ENCODE measurements at places on chromosomes 3 and 15.

GRCh38 chr3:21140785-21141184 is 610.2 kb downstream of the ZNF385D start:
- DNase-seq: peak; percentile 3

- DNase-seq: peak; percentile 48
These were observed 34.5 kb downstream of the KLF13 start for GRCh38 chr15:31360843-31361763.

GRCh38 chr15:89179966-89180875 is 41.2 kb downstream of the RLBP1 start:
- DNase-seq: no peak

DNA sequence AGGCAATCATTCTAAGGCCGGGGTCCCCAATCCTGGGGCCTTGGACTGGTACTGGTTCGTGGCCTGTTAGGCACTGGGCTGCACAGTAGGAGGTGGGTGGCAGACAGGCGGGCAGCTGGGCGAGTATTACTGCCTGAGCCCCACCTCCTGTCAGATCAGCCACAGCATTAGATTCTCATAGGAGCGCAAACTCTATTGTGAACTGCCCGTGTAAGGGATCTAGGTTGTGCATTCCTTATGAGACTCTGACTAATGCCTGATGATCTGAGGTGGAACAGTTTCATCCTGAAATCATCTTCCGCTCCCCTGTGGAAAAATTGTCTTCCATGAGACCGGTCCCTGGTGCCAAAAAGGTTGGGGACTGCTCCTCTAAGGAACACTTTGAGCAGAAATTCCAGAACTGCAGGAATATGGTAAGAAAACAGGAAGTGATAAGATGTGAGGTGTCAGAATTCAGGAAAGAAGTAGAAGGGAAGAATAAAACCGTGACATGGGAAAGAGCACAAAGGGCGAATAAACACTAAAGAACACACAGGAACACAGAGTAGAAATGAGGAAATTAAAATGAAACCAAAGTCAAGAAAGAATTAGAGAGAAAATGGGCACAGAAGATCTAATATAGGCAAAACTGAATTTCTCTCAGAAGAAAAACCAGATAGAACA is 57.6 kb downstream of the PDCD6IP start:
- DNase-seq: no peak

GRCh38 chr3:57393977-57394376 is 101.5 kb upstream of the ASB14 start:
- no peak for DNase-seq

GRCh38 chr3:8488411-8488810 is 13.2 kb upstream of the LMCD1 start:
- DNase-seq: no peak

- no peak for DNase-seq
These were observed 122.5 kb downstream of the ADAM10 start for GRCh38 chr15:58627046-58627445.

- DNase-seq: no peak
These were observed 10.4 kb upstream of the TMEM202 start for GRCh38 chr15:72387741-72388140.

All from GM23338 (cell line).